ENCODE measurements at places on chromosomes 6 and 20.

- peak; percentile 25 for DNase-seq
Measured at GRCh38 chr6:391559-392440, at the start of gene IRF4. TSS of gene IRF4 (plus strand) at chr6:391752. CDS start at chr6:393153, 1,401 bp downstream.

DNA sequence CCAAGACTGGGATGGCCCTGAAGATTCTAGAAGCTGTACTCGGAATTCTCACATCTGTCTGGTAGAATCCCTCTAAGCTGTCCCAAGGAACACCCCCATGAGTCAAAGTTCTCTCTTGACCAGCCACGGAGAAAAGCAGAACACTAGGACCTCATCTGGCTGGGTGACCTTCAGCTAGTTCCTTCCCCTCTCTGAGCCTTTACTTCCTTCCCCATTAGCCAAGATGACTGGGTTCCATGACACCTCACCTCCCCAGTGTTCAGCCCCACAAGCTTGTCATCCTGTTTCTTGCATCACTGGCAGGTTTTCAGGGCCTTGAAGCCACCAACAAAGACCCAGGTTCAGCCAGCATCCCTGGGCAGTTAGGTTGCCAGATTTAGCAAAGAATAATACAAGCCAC lies 47.8 kb downstream of the MAFB start:
- no peak for DNase-seq

DNA sequence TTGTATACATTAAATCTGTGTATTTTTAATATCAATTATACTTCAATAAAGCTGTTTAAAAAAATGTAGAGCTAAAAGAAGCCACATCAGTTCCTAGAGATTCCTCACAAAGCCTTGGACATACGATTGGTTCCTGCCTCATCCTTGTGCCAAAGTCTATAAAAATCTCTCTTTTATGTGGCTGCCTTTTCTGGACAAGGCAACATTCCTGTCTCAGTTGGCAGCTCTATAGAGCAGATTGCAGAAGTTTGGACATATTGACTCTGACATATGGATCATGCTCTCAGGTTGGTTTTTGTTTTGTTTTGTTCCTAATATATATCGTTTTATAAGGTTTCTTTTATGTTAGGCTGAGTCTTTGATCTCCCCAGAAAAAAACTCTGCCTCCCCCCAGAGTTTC lies 148.9 kb downstream of the MAFB start:
- no peak for DNase-seq

- DNase-seq = no peak
Measured at GRCh38 chr6:79607000-79607399, 24.1 kb upstream of the SH3BGRL2 start.

DNA sequence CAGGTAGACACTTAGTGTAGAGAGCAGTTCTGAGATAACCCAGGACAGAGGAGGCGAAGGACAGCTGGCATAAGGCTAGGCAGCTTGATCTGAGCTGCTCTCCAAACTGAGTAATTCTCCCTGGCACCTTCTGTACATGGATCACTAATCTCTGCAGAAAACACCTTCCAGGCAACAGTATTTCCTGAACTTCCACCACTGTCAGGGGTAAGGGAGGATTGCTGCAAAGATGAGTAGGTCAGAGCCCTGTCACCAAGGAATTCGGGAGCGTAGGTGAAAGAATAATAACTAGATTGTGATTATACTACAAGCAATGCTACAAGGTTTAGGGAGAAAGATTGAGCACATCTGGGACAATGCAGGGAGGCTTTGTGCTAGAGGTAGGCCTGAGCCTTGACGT lies 1.9 kb downstream of the HM13 start:
- no peak for DNase-seq
